ENCODE measurements at places on chromosomes 5 and 9.

DNA sequence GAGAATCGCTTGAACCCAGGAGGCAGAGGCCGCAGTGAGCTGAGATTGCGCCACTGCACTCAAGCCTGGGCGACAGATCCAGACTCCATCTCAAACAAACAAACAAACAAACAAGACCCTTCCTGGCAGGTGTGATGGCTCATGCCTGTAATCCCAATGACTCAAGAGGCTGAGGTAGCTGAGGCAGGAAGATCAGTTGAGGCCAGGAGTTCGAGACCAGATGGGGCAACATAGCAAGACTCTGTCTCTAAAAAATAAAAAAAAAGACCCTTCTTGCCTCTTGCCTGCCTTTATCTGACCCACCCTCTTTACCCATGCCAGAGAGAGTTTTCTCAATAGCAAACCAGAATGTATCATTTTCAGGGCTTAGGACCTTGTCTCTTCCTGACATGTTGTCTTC lies 8.8 kb upstream of the PANK3 start:
- H3K27me3 ChIP-seq, result peaks cover 31% of the 10 kb centered on the region
- H3K36me3 ChIP-seq, result no peaks in the 10 kb centered on the region
- H3K27ac ChIP-seq, result no peak overlapping the region
- H3K4me3 ChIP-seq, result no peak overlapping the region

- H3K27me3 ChIP-seq, result no peaks in the 10 kb centered on the region
- DNase-seq, result no peak
- no peak overlapping the region for H3K27ac ChIP-seq
- peaks cover 36% of the 10 kb centered on the region for H3K36me3 ChIP-seq
- no peak overlapping the region for H3K4me3 ChIP-seq
Observed at GRCh38 chr5:134577022-134577795, 51.7 kb downstream of the JADE2 start.

DNA sequence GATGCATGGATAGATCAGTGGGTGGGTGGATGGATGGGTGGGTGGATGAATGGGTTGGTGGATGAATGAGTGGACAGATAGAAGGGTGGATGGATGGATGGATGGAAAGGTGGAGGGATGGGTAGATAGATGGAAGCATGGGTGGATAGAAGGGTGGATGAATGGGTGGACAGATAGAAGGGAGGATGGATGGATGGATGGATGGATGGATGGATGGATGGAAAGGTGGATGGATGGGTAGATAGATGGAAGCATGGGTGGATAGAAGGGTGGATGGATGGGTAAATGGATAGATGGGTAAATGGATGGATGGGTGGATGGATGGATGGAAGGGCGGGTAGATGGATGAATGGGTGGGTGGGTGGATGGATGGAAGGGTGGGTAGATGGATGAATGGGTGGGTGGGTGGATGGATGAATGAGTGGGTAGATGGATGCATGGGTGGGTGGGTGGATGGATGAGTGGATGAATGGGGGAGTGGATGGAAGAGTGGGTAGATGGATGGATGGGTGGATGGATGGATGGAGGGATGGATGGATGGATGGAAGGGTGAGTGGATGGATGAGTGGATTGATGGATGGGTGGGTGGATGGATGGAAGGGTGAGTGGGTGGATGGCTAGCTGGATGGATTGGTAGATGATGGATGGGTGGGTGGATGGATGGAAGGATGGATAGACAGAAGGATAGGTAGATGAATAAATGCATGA lies 87.7 kb upstream of the ASS1 start:
- no peaks in the 10 kb centered on the region for H3K36me3 ChIP-seq
- no peak overlapping the region for H3K4me3 ChIP-seq
- no peak for DNase-seq
- H3K4me1 ChIP-seq, result no peaks in the 10 kb centered on the region

DNA sequence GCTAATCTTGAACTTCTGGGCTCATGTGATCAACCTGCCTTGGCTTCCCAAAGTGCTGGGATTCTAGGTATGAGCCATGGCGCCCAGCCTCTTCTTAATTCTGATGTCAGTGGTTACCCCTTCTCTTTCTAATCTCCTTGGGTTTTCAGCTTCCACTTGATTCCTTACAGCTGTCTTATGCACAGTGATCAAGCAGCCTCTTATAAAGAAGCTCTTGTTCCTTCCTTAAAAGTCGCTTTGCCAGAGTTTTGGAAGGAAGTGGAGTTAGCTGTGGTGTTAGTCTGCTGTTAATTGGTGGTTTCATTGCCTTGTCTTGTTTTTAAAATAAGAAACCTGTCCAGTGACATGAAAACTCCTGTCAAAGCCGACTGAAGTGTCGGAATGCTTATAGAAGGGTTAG lies 128.1 kb upstream of the CACNA1B start:
- H3K4me3 ChIP-seq, result no peak overlapping the region
- H3K36me3 ChIP-seq, result peaks cover 36% of the 10 kb centered on the region
- H3K27me3 ChIP-seq, result no peaks in the 10 kb centered on the region
- no peak for DNase-seq

DNA sequence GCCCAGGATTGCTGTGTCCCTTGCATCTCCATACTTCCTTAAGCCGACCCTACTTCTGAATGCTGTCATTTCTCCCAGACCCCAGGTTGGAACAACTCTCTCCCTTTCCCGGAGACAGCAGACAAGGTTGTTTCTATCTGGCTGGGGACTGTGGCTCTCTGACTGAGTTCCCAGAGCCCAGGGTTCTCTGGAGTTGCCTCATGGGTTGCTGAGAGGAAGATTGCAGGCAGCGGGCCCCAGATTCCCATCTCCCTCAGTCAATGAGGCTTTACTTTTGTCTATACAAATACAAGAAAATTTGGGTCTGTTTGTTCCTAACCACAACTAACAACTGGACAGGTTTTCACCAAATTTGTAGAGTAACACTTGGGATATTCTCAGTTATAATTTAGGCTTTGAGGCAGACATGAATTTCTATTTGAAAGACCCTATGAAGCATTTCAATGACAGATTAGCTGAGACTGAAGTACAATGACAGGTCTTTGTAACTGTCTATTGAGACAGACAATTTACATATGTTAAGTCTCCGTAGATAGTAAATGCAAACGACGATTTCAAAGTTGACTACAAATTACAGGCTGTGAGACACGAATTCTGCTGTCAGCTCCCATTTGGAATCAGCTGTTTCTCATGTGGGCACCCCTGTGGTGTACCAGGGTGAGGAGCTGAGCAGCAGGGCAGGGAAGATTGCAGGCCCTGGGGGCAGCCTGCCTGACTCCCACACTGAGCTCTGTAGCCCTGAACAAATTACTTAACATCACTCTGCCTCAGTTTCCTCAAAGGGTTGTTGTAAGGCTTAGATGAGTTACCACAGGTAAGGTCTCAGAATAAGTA lies 107.5 kb downstream of the ATP10B start:
- DNase-seq, result no peak
- H3K4me1 ChIP-seq, result no peaks in the 10 kb centered on the region
- no peaks in the 10 kb centered on the region for H3K36me3 ChIP-seq
- no peak overlapping the region for H3K27ac ChIP-seq
- no peak overlapping the region for H3K4me3 ChIP-seq
- H3K27me3 ChIP-seq, result no peaks in the 10 kb centered on the region

DNA sequence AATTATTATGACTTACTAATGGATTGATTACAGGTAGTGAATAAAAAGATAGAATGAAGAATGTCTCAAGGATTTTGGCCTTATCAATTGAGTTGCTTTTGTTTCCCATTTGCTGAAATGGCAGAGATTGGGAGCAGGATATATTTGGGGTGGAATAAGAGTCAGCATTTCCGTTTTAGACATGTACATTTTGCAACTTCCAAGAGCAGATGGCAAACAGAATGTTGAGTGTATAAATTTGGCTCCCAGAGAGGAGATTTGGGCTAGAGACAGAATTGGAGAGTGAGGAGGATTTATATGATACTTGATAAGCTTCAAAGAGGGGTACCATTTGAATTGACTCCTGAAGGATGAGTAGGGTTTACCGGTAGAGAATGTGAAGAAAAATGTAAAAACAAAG lies 437.9 kb upstream of the PAPPA start:
- H3K4me1 ChIP-seq, result peaks cover 62% of the 10 kb centered on the region
- DNase-seq, result no peak
- H3K36me3 ChIP-seq, result no peaks in the 10 kb centered on the region
- peak overlapping the region; percentile 84 for H3K27ac ChIP-seq
- H3K4me3 ChIP-seq, result no peak overlapping the region
- H3K27me3 ChIP-seq, result no peaks in the 10 kb centered on the region

DNA sequence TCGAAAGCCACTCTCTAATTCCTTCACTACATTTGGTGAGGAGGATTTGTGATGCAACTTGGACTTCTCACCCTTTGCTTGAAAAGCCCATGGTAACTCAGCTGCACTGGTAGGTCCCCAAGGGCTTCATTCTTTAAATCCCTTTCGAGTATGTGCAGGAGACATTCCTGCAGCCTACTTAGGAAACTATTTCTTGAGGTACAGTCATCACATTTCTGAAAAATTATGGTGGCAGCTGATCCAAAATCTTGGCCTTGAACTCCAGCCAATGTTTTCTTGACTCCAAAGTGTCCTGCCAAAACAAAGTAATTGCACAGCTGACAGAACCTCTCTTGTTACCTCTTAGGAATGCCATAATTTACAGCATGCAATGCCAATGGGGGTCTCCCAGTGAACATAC lies 99.7 kb downstream of the NPR3 start:
- H3K4me1 ChIP-seq, result peaks cover 77% of the 10 kb centered on the region
- no peak overlapping the region for H3K4me3 ChIP-seq
- no peak for DNase-seq
- peaks cover 3% of the 10 kb centered on the region for H3K36me3 ChIP-seq

DNA sequence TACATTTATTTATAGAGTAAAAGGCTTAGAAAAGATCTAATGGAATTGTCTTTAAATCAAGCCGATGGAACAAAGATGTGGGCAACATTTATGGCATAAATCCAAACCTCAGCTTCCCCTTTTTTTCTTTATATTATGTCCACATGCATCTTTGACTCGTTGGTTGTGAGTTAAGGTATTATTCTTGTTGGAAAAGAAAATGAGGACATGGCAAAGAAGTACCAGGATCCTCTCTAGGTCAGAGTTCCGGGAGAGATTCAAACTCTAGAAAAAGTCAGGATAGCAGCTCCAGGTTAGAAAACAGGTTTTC lies 508 bp upstream of the NME5 start:
- peak overlapping the region; percentile 80 for H3K4me3 ChIP-seq
- H3K27me3 ChIP-seq, result peaks cover 6% of the 10 kb centered on the region
- DNase-seq, result no peak
- H3K4me1 ChIP-seq, result peaks cover 4% of the 10 kb centered on the region

DNA sequence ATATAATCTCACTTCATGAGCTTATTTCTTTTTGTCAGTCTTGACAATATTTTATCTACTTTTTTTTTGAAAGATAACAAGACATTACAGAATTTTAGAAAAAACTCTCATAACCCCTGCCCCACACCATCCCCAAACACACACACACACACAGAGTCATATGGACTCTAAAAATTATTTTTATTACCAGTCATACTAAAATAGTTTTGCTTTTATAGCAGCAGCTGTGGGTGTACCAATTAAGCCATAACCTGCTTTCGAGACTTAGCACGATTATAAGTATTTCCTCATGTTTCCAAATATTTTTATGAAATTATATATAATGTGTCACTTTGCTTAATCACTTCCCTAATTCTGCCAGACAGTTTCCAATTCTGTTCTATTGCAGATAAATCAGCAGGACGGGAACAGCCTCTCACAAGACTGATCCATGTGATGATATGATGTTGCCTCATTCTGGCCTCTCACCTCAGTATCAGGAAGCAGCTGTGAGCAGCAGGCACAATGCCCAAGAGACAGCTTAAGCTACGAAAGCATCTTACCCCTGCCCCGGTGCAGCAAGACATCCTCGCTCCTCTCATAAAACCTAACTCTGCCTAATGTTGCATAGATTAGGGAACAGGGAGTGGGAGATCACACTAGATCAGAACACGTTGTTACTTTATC lies 7.0 kb downstream of the PDCL start:
- DNase-seq, result no peak
- peak overlapping the region; percentile 43 for H3K27ac ChIP-seq
- H3K4me1 ChIP-seq, result peaks cover 28% of the 10 kb centered on the region
- peaks cover 44% of the 10 kb centered on the region for H3K36me3 ChIP-seq
- H3K4me3 ChIP-seq, result no peak overlapping the region

GRCh38 chr9:107486674-107487520 lies 2.7 kb downstream of the KLF4 start:
- no peaks in the 10 kb centered on the region for H3K27me3 ChIP-seq
- peak overlapping the region; percentile 97 for H3K4me3 ChIP-seq
- peaks cover 46% of the 10 kb centered on the region for H3K4me1 ChIP-seq
- H3K27ac ChIP-seq, result peak overlapping the region; percentile 98
- no peak for DNase-seq

DNA sequence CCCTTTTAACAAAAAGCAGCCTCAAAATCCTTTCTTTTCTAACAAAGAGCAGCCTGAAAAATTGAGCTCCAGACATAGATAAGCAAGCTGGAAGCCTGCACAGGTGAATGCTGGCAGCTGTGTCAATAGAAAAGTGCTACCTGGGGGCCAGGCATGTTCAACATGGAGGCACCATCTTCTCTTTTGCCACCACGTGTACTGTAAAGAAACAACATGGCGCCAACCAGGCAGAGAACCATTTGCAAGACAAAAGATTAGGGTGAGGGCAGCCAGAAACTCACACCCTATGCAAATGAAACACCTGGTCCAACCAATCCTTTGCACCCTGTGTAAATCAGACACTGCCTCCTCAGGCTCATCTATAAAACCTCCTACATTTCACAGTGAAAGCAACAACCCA lies 96.0 kb downstream of the ACTL7B start:
- no peak overlapping the region for H3K4me3 ChIP-seq
- DNase-seq, result no peak
- H3K36me3 ChIP-seq, result no peaks in the 10 kb centered on the region
- H3K27ac ChIP-seq, result no peak overlapping the region
- no peaks in the 10 kb centered on the region for H3K4me1 ChIP-seq
- peaks cover 2% of the 10 kb centered on the region for H3K27me3 ChIP-seq

GRCh38 chr5:31477516-31477915 lies 54.4 kb downstream of the DROSHA start:
- no peak overlapping the region for H3K27ac ChIP-seq
- DNase-seq, result no peak
- H3K4me3 ChIP-seq, result no peak overlapping the region
- peaks cover 11% of the 10 kb centered on the region for H3K4me1 ChIP-seq
- no peaks in the 10 kb centered on the region for H3K27me3 ChIP-seq

DNA sequence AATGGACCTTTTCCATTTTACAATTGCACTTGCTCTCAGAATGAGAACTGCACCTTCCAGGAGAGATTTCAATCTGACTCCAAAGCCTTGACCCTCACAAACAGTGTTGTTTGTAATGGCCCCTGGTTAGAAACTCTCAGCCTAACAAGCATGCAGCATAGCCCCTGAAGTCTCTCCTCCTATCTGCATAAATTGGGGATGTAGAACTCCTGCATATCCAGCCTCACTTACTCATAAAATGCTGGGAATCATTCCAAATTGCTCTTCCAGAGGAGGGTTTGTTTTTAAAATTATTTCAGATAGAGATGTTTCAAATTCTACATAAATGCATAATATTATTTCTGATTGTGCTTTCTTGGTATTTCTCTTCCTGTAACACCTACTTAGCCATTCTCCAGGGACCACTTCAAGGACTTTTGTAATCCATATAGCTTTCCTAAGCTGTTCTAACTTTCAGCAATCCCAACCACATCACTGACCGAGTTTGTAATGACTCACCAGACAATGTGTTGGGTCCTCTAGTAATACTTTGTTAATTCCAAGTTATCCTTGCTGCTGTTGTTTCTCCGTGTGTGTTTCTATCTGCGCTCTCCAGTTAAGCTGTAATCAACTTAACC lies 143.8 kb upstream of the CCDC152 start:
- H3K4me1 ChIP-seq, result no peaks in the 10 kb centered on the region
- no peaks in the 10 kb centered on the region for H3K27me3 ChIP-seq
- DNase-seq, result no peak

Measured in osteocyte (in vitro differentiated cells).